ENCODE measurements at places on chromosomes 2 and 18. TPM values are rescaled to one million over a fixed set of nuclear protein-coding genes. Genes with fewer than 3 reads are reported as not detected.

CDK15 gene
- total RNA-seq: 5.3 TPM

NT5DC4 gene
- total RNA-seq: not detected

POTEJ gene
- not detected for total RNA-seq

NHEJ1 gene
- total RNA-seq: 21.7 TPM

SOX11 gene
- total RNA-seq: 0.59 TPM

TAF1B gene
- 41.3 TPM for total RNA-seq

LYPD6B gene
- total RNA-seq: 2.9 TPM

PPP1R1C gene
- total RNA-seq: 0.29 TPM

DNA sequence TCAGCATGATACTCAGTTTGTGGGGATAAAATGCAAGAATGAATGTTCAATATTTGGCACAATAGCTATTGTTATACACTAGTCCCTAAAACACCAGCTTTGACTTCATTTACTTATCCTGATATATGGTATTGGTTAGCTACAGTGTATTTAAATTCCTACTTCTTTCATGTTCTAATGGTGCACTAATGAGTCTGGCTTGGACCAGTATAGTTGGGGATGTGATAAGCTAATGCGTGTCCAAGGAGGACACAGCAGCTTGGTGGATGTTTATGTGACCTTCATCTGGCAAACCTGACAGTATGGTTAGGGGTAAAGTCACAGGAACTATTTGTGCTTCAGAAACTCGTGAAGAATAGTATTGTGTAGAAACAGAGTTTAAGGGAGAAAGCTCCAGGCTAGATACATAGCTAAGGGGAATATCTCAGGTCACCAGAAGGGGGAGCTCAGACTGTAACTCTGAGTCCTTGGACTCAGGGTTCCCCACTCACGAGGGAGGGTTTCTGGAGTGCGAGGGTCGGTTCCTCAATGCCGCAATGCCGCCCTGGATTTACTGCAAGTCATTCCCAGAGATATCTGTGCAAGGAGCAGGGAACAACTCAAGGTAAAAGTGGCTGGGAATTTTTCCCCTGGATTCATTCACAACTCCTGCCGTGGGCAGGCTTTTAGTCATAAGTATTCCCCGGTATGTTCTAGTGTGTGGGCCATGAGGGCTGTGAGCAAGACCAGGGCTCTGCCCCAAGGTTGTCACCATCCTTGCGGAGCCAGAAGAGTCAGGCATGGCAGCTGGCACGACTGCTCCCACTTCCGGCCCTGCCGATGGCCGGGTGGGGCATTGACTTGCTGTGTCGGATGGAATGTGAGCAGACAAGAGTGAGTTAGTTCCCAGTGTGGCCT, 14.5 kb downstream of the IL1R2 start:
- peak; percentile 87 for DNase-seq

DNA sequence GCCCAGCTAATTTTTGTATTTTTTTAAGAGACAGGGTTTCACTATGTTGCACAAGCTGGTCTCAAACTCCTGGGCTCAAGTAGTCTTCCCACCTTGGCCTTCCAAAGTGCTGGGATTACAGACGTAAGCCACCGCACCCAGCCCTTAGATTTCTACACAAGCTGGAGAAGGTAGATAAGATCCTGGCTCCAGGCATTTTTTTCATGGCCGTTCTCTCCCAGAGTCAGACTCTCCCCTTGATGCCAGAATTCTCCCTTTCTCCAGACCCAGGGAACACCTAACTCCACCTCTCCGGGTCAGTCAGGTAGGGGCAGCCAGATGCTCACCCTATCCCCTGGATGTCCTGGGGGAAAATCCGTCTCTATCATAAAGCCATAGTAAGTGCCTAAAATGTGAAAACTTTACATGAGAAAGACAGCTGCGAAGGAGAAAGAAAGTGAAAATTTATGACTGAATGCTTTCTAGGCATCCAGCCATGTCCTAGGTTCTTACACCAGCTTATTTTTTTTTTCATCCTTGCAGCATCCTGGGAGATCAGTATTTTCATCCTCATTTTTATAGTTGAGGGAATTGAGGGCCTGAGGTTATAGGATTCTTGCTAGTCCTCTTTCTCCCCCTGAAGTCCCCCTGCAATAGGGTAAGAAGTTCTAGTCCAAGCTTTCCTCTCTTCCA, 16.3 kb downstream of the SIX3 start:
- DNase-seq: peak; percentile 74

- DNase-seq: no peak
These were observed 1.3 kb upstream of the BAZ2B start for GRCh38 chr2:159617646-159618045.

- no peak for DNase-seq
These were observed 1.3 kb downstream of the MRPL33 start for GRCh38 chr2:27772804-27773203.

DNA sequence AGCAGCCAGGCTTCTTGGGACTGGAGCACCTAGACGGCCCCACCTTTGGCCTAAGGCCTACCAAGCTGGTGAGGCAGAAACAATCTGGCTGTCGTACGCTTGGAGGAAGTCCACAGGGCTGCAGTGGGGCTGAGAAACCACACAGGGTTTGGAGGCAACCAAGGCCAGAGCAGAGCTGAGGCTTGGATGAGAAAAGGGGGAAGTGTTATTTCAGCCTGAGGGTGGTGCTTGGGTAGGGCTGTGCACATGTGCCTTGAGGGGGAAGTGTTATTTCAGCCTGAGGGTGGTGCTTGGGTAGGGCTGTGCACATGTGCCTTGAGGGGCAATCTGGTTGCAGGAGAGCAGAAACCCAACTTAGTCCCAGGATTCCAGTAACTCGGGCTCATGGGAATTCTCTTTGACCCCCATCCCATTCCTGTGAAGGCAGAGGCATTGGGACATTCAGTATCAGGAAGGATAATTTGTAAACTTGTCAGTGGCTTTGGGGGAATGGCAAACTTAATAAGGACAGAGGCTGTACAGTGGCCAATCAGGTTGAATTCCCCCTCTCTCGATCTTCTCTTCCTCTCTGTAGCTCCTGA, 971 bp upstream of the FBXO41 start:
- DNase-seq: peak; percentile 23

GRCh38 chr2:48479915-48480314, 50.0 kb upstream of the STON1 start:
- no peak for DNase-seq

- DNase-seq: peak; percentile 94
These were observed 16.8 kb upstream of the ITM2C start for GRCh38 chr2:230847883-230848388.

DNA sequence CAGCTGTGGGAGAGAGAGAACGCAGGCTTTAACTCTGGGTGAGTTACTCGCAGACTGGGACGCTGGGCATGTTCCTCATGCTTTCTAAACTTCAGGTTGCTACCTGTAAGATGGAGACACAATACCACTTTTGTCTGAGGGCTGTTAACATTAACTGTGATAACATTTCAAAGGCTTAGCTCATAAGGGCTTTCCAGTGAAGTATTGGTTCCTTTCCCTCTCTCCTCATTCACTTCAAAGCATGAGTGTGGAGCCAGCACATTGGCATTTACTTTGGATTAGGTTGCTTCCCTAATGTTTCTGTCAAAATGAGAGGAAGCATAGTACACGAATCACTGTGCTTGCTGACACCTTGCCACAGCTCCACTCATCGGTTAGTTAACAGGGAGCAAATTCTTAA, 30.2 kb downstream of the INSIG2 start:
- no peak for DNase-seq

DNA sequence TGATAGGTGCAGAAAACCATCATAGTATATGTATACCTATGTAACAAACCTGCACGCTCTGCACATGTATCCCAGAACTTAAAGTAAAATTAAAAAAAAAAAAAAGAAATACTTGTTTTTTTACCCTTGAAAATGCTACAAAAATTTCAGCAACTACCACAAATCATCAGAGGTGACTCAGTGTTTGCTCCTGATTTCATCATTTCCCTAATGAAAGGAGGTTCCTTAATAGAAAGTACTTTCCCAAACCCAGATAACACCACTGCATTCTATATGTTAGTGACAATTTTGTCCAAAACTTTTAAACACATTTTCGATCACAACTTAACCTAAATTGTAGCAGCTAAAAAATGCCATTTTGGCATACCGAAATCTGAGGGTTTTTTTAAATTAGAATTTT, 163.3 kb downstream of the SLC39A10 start:
- no peak for DNase-seq

DNA sequence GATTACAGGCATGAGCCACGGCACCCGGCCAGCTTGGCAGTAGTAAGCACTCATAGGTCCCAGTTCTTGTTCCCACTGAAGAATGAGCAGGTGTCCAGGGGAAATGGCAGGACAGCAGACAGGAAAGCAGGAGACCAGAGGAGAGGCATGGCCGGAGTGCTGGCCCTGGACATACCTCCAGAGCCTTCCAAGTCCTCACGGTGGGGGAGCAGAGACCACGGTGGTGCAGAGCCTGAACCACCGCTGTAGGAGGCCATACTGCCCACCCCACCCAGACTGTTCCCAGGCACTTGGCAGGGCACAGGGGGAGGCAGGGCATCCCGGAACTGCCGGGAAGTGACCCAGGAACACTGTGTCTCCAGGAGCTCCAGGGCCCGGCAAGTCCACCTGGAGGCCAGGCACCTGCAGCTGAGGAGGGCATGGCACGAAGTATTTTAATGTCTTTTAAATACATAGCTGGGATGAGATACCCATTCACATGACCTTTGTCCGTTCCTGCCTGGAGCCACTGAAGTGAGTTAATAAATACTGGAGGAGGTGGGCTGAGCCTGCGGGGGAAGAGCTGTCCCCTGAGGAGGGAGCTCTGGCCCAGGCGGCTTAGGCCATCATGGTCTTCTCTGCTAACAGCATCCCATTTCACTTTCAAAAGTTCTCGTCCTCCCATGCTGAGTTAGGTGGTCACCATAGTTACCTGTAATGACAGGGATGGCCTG, 49.7 kb upstream of the TFCP2L1 start:
- DNase-seq: no peak

DNA sequence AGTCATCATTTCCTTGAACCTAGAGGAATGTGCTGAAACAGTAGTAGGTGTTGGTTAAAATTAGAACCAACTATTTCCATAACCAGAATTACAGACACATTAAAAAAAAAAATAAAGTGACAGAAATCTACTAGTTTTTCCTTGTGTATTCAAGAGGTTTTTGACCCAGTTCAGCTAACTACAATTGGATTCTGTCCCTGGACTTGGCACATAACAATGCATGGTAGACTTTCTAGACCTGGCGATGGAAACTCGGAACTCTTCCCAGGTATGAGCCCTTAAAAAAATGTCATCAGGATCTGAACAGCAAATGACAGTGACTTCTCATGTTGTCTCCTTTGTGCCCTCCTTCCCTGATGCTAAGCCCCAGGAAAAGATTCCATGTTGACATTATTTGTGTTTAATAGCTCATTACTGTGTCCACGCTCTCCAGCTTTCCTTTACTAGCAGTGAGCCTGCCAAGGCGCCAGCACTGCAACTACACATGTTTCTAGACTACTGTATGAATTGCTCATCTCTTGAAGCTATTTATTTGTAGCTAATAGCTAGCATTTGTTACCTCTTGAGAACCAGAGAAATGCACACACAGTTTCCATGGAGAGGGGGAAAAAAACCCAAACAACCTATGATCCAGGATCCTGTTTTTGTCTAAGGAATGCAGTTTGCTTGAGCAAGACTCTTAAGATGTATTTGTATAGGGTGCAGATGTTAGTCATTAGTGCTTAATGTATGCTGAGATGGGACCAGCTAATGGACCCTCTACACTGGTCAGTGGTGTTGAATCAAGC, 148.5 kb downstream of the FMNL2 start:
- DNase-seq: no peak

DNA sequence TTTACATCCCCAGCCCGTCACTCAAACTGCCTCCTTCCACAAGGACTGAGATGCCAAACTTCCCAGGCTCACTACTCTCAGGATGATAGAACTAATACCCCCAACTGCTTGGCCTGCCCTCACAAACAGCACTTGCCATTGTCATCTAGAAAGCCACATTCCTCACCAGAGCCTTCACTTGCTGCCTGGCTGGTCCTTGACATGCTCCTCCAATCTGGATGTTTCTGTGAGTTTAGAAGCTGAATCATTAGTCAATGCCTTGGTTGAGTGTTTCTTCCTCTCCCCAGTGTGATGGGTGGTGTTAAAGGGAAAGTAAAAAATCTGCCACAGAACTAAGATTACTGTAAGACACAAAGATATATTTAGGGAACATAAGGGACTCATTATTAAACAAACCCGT, 52.5 kb downstream of the MARCHF4 start:
- DNase-seq: peak; percentile 80

GRCh38 chr18:55587418-55588110, 428 bp downstream of the TCF4 start:
- peak; percentile 59 for DNase-seq

GRCh38 chr18:23967321-23968089, 47.0 kb upstream of the TTC39C start:
- no peak for DNase-seq

DNA sequence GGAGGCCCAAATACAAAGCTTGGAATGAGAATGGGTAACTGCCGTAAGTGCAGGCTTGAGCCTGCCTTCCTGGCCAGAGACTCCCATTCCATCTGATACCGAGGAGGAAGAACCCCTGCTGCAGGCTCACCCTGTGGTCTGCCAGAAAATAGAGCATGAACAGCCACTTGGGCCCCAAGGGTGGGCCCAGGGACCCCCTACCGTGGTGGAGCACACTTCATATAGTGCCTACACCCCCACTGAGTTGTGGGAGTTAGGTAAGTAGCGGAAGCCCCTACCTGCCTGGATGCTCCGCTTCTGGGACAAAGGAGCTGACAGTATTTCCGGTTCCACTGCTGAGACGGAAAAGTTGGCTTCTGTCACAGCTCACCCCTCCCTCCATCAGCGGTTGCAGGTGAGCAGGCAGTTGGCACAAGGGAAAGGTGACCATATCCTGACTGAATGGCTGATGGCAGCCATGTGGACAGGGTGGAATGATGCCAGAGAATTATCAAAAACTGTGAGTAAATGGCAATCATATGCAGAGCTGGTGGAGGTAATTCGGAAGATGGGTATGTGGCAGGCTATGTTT, 11.5 kb upstream of the C2orf42 start:
- peak; percentile 17 for DNase-seq

DNA sequence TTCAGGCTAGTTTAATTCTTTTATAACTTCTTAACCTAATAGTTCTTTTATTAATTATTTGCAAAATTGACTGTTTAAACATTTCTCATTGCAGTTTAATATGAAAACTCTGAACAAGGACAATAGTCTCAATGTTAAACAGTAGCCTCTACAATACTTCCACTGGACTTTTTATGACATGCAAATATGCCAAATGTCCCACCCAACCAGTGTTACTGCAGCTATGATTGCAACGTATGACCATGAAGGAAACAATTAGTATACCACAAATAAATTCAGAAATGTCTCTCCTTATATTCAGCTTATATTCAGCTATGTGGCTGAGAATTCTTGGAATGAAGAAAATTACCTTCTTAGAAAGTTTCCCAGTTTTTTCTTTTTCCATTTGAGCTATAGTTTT, 688.6 kb downstream of the DCC start:
- DNase-seq: no peak

- DNase-seq: no peak
These were observed 311.6 kb downstream of the DSC3 start for GRCh38 chr18:30730915-30731314.

GRCh38 chr2:138716183-138716582, 64.0 kb downstream of the NXPH2 start:
- DNase-seq: no peak
